Thymus (tissue), 14 donors: ENCODE measurements at places on chromosomes 7 and 10. TPM values are rescaled to one million over a fixed set of nuclear protein-coding genes. Genes with fewer than 3 reads are reported as not detected.
A peak's percentile ranks its signal among the peaks of the same experiment; 100 is the strongest.

GRCh38 chr10:78191301-78191700 lies 157.6 kb downstream of the RPS24 start:
- H3K4me3 ChIP-seq: no peak overlapping the region
- no peak for DNase-seq
- H3K27ac ChIP-seq: no peak overlapping the region
- peaks cover 9% of the 10 kb centered on the region for H3K4me1 ChIP-seq

GRCh38 chr7:101817471-101818286 lies at the start of gene CUX1:
TSS of gene CUX1 (plus strand) at chr7:101817626. CDS start at chr7:101817640, 14 bp downstream.
- H3K36me3 ChIP-seq: no peaks in the 10 kb centered on the region
- peak; percentile 61 for DNase-seq
- peaks cover 9% of the 10 kb centered on the region for H3K4me1 ChIP-seq

- no peak overlapping the region for H3K4me3 ChIP-seq
- DNase-seq: no peak
- H3K27me3 ChIP-seq: no peaks in the 10 kb centered on the region
- no peaks in the 10 kb centered on the region for H3K36me3 ChIP-seq
- H3K4me1 ChIP-seq: peaks cover 4% of the 10 kb centered on the region
Observed at GRCh38 chr7:128155100-128155740, 85.9 kb upstream of the LEP start.

GRCh38 chr7:96285579-96285978 lies 36.3 kb downstream of the SLC25A13 start:
- H3K27ac ChIP-seq: peak overlapping the region; percentile 75
- no peaks in the 10 kb centered on the region for H3K27me3 ChIP-seq
- H3K36me3 ChIP-seq: no peaks in the 10 kb centered on the region
- H3K4me1 ChIP-seq: peaks cover 26% of the 10 kb centered on the region

GRCh38 chr7:23788843-23789242 lies 78.8 kb downstream of the STK31 start:
- H3K27me3 ChIP-seq: no peaks in the 10 kb centered on the region
- H3K4me3 ChIP-seq: no peak overlapping the region
- no peaks in the 10 kb centered on the region for H3K36me3 ChIP-seq
- no peaks in the 10 kb centered on the region for H3K4me1 ChIP-seq
- no peak overlapping the region for H3K27ac ChIP-seq

DNA sequence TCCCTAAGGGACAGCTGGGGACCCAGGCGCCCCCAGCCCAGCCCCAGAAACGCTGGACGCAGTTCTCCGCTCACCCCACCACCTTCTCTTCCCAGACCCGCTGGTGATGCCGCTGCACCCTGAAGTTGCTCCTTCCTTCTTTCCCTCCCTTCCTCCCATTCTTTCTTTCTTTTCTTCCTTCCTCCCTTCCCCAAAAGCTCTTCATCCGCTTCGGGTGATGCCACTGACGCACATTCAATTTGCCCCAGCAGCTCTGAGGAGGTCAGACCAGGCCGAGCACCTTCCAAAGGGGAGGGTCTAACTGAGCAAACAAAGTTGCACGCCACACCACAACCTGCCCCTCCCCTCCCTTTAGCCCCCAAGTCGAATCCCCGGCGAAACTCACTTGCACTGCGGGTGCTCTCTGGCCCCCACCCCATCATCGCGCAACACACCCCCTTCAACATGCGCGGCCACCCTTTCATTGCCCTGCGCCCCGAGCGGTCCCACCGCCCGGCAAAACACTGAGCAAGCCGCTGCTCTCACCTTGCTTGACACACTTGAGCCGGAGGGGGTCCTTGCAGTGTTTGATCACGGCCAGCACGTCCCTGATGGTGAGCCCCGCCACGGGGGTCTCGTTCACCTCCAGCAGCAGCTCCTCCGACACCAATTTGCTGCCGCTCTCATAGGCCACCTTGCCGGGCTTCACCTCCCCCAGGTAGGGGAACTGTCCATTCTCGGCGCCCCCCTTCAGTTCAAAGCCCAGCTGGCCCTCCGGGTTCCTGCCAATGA lies 787 bp downstream of the MAGI2 start:
- H3K4me3 ChIP-seq: peak overlapping the region; percentile 51
- DNase-seq: no peak
- peaks cover 3% of the 10 kb centered on the region for H3K4me1 ChIP-seq
- no peak overlapping the region for H3K27ac ChIP-seq

GRCh38 chr7:80646083-80646865 lies 7.8 kb downstream of the CD36 start:
- H3K27me3 ChIP-seq: no peaks in the 10 kb centered on the region
- H3K4me1 ChIP-seq: no peaks in the 10 kb centered on the region
- DNase-seq: no peak

GRCh38 chr7:79520543-79520942 lies 67.1 kb upstream of the MAGI2 start:
- no peaks in the 10 kb centered on the region for H3K27me3 ChIP-seq
- H3K4me1 ChIP-seq: no peaks in the 10 kb centered on the region
- no peak for DNase-seq
- H3K27ac ChIP-seq: no peak overlapping the region

GRCh38 chr10:75294518-75294865 lies 58.7 kb upstream of the COMTD1 start:
- no peaks in the 10 kb centered on the region for H3K27me3 ChIP-seq
- DNase-seq: no peak
- no peaks in the 10 kb centered on the region for H3K36me3 ChIP-seq
- H3K27ac ChIP-seq: peak overlapping the region; percentile 67

DNA sequence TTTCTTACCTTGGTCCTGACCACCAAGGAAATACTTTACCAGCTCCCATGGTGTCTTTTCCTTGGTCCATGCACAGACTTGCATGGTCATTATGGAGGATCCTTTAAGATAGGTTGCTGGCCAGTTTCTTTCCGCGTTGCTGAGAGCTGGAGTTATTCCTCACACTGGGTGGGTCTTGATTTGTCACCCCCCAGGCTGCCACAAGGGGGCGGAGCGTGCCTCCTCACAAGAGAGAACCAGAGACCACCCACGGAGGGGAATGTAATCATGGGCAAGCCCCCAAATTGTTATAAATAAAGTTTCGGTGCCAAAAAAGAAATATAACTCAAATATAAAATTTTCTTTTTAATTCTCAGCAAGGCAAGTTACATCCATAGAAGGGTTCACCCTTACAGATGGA lies 10.5 kb upstream of the TRIM24 start:
- H3K27ac ChIP-seq: no peak overlapping the region
- DNase-seq: no peak
- H3K4me1 ChIP-seq: no peaks in the 10 kb centered on the region

- no peaks in the 10 kb centered on the region for H3K4me1 ChIP-seq
- DNase-seq: no peak
- no peaks in the 10 kb centered on the region for H3K27me3 ChIP-seq
- H3K27ac ChIP-seq: no peak overlapping the region
- no peak overlapping the region for H3K4me3 ChIP-seq
- H3K36me3 ChIP-seq: peaks cover 35% of the 10 kb centered on the region
Observed at GRCh38 chr7:1897076-1897860, 227.2 kb downstream of the ELFN1 start.

- no peaks in the 10 kb centered on the region for H3K27me3 ChIP-seq
- no peak for DNase-seq
Observed at GRCh38 chr7:159120540-159120919, 24.1 kb downstream of the VIPR2 start.

- DNase-seq: no peak
- H3K4me3 ChIP-seq: no peak overlapping the region
- H3K27me3 ChIP-seq: no peaks in the 10 kb centered on the region
- no peak overlapping the region for H3K27ac ChIP-seq
Observed at GRCh38 chr10:113100281-113100680, 150.2 kb downstream of the TCF7L2 start.

DNA sequence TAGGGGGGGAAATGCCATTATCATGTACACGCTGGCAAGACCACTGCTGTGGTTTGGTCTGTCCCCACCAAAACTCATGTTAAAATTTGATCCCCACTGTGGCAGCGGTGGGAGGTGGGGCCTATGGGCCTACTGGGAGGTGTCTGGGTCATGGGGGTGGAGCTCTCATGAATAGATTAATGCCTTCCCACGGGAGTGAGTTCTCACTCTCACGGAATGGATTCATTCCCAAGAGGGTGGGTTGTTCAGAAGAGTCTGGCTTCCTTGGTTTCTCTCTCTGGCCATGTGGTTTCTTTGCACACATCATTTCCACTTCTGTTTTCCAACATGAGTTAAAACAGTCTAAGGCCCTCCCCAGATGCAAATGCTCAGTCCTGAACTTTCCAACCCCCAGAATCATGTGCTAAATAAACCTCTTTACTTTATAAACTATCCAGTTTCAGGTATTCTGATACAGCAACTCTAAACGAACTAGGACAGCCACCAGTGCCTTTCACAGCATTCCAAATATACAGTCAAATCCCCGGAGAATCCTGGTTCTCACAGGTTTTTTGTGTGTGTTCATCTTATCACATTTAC lies 44.3 kb downstream of the SMURF1 start:
- H3K4me1 ChIP-seq: no peaks in the 10 kb centered on the region
- no peak overlapping the region for H3K4me3 ChIP-seq
- no peaks in the 10 kb centered on the region for H3K36me3 ChIP-seq
- H3K27ac ChIP-seq: no peak overlapping the region
- DNase-seq: no peak

- no peaks in the 10 kb centered on the region for H3K4me1 ChIP-seq
- H3K36me3 ChIP-seq: no peaks in the 10 kb centered on the region
- H3K27me3 ChIP-seq: no peaks in the 10 kb centered on the region
Observed at GRCh38 chr7:20744954-20745446, 41.7 kb downstream of the SP8 start.

DNA sequence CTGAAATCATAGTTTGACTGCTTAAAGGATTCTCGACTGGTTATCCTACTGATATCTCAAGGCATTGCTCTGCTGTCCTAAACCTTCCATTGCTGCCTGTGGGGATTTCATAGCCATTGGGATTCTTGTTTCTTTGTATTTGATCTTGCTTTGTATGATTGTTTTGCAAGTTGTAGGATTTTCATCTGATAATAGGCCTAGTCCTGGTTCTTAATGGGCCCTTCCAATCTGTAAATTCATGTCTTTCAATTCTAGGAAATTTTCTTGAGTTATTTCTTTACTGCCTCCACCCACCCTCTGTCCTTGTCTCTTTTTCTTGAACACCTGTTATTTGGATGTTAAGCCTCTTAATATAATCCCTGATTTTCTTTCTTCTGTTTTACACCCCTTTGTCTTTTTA lies 72.2 kb downstream of the LANCL2 start:
- H3K27me3 ChIP-seq: no peaks in the 10 kb centered on the region
- H3K4me1 ChIP-seq: peaks cover 97% of the 10 kb centered on the region
- peak overlapping the region; percentile 80 for H3K27ac ChIP-seq
- no peak for DNase-seq
- no peak overlapping the region for H3K4me3 ChIP-seq

The AGAP5 gene
- total RNA-seq: 3.7 TPM

The GIMAP7 gene
- total RNA-seq: 48.1 TPM

The SLC35B4 gene
- total RNA-seq: 6.1 TPM

The ATRNL1 gene
- total RNA-seq: 3.4 TPM

The NRCAM gene
- total RNA-seq: 4.7 TPM

The TRIM50 gene
- 0.09 TPM for total RNA-seq

The ADAM8 gene
- total RNA-seq: 8.3 TPM

The SAP25 gene
- 7.7 TPM for total RNA-seq

The GLCCI1 gene
- 20.4 TPM for total RNA-seq

The MACROH2A2 gene
- 10.7 TPM for total RNA-seq

The CHRM2 gene
- 0.33 TPM for total RNA-seq

The LIPK gene
- total RNA-seq: 0.33 TPM
